ENCODE measurements at places on chromosomes 1 and 21. TPM values are rescaled to one million over a fixed set of nuclear protein-coding genes. Genes with fewer than 3 reads are reported as not detected.

GRCh38 chr21:14523234-14523633, 22.9 kb downstream of the SAMSN1 start:
- H3K4me3 ChIP-seq: no peak overlapping the region
- H3K27ac ChIP-seq: no peak overlapping the region

DNA sequence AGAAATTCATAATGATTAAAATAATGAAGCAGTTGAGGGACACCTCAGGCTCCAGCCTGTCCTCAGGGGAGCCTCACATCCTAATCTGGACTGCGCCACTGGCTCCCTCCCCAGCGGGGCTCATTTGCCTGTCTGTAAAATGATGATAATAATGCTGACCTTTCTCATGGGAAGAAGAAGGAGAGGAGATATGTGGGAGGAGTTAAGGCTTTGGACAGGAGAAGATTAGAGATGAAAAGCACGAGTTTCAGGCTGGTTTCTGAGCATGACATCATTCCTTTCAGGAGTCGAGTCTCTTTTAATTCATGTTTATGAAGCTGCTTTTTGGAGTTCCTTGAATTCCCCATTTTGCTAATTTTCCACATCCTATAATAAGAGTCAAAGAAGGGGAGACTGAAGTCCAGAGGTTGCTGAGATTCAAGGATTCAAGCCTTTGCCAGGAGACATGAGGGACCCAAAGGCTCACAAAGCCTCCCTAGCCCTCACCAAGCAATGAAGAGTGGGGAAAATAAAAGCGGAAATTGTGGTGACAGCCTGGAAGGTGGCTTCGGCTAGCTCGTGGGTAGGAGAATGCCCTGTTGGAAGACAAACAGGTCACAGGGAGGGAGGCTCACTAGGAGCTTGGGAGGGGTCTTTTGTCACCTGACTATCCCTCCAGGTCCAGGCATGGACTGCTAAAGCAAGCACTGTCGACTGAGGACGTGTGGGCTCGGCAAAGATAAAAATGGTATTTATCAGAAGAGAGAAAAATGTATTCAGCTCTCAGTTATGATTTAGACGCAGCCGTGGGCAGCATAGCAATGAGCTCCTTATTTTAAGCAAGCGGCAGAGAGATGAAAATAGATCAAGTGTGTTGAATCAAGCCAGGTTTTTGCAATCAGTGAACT, 27.5 kb upstream of the STMN1 start:
- no peaks in the 10 kb centered on the region for H3K4me1 ChIP-seq
- no peak overlapping the region for H3K27ac ChIP-seq
- no peak for DNase-seq
- H3K4me3 ChIP-seq: no peak overlapping the region

LIN28A gene
- not detected for total RNA-seq

- no peaks in the 10 kb centered on the region for H3K36me3 ChIP-seq
- H3K27ac ChIP-seq: no peak overlapping the region
- H3K27me3 ChIP-seq: no peaks in the 10 kb centered on the region
- DNase-seq: no peak
Observed at GRCh38 chr1:63931468-63931867, 157.7 kb downstream of the ROR1 start.

RNF19B gene
- total RNA-seq: 28.5 TPM

EFNA3 gene
- 2.0 TPM for total RNA-seq

DNA sequence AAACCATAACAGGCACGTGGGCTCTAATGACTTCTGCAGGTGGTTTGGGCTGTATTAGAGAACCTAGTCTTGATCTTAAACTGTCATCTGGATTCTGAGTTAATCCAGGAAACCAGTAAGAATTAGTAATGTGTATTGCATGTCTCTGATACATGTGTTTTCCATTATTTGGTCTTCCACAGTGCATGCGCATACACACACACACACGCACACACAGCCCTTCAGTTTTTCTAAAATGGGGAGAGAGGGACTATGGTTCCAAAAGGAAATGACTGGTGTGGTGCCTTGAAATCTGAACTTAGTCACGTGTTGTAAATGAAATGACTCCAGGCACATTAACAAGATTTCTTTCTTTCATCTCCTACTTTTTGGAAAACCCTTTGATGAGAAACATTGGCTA, 67.6 kb downstream of the OLFML2B start:
- DNase-seq: no peak
- peaks cover 17% of the 10 kb centered on the region for H3K4me1 ChIP-seq
- H3K36me3 ChIP-seq: peaks cover 5% of the 10 kb centered on the region
- no peak overlapping the region for H3K27ac ChIP-seq

BRINP2 gene
- total RNA-seq: not detected

GRCh38 chr21:42114646-42115045, 43.5 kb downstream of the UMODL1 start:
- H3K27me3 ChIP-seq: peaks cover 14% of the 10 kb centered on the region
- DNase-seq: no peak
- no peak overlapping the region for H3K27ac ChIP-seq

GRCh38 chr1:200888349-200888838, 6.3 kb upstream of the INAVA start:
- H3K4me1 ChIP-seq: peaks cover 79% of the 10 kb centered on the region
- no peaks in the 10 kb centered on the region for H3K36me3 ChIP-seq
- no peak overlapping the region for H3K4me3 ChIP-seq
- no peaks in the 10 kb centered on the region for H3K27me3 ChIP-seq
- H3K27ac ChIP-seq: peak overlapping the region; percentile 57

DNA sequence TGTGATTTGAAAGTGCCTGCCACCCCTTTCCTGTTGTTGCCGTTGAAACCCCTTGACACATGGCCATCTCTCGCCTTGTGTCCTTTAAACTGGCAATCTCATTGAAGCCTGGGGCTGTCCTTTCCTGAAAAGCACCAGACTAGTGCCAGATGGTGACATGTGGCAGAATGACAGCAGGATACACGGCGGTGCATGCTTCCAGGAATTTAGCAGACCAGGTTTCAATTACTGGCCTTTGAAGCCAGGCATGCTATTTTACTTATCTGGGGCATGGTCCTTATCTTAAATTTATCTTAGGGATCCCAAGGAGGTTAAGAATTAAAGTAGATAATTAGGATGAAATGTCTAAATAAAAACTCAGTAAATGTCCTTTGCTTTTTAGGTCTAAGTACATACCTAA, 15.2 kb downstream of the PLPPR4 start:
- H3K27ac ChIP-seq: no peak overlapping the region
- H3K27me3 ChIP-seq: no peaks in the 10 kb centered on the region
- H3K36me3 ChIP-seq: no peaks in the 10 kb centered on the region

DNA sequence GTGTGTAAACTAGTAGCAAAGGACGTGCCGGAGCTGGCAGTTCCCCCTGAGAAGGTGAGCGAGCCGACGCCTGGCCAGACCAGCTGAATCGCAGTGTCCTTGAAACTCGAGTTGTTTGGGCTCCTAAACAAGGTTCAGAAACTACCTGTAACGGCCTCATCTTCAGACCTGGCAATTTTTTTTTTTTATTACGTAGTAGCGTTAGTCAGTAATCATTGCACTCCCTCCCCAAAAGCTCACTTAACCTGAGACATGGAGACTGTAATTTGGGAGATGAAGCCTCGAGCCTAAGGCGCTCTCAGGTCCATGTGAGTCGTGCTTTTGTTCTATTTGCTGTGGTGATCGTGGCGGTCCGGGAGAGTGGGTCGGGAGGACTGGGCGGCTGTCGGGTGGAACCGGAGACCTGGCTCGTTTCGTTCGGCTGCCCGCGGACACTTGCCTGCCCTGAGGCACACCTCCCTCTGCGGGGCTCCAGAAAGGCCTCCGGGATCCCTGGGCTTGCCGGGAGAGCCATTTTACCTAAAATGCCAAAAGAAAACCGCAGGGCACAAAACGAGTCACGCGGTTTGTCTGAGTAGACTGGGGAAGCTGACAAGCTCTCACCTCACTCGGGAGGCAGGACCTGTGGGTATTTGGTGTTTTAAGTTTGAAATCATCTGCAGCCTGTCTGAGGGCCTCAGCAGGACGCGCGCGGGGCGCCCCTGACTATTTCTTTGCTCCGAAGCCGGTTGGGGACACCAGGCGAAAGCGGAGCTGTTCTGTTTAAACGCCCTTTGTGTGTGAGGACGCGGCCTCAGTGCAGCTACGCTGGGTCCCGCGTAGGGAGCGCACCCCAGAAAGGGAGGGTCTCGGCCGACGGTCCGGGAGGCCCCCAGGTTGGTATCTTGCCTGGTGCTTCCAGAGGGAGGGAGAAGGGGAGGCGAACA, 722 bp downstream of the LHX8 start:
- H3K4me3 ChIP-seq: no peak overlapping the region
- H3K27ac ChIP-seq: no peak overlapping the region
- H3K27me3 ChIP-seq: peaks cover 41% of the 10 kb centered on the region
- no peaks in the 10 kb centered on the region for H3K36me3 ChIP-seq
- no peaks in the 10 kb centered on the region for H3K4me1 ChIP-seq

- no peak overlapping the region for H3K27ac ChIP-seq
- no peak overlapping the region for H3K4me3 ChIP-seq
- H3K27me3 ChIP-seq: no peaks in the 10 kb centered on the region
- H3K36me3 ChIP-seq: no peaks in the 10 kb centered on the region
- DNase-seq: no peak
Observed at GRCh38 chr1:14875524-14876509, 277.3 kb downstream of the KAZN start.

VWA1 gene
- total RNA-seq: not detected

PKLR gene
- not detected for total RNA-seq

ESRRG gene
- total RNA-seq: not detected

GRCh38 chr1:71154429-71154828, 73.6 kb upstream of the ZRANB2 start:
- H3K27ac ChIP-seq: no peak overlapping the region
- H3K27me3 ChIP-seq: no peaks in the 10 kb centered on the region
- H3K4me3 ChIP-seq: no peak overlapping the region
- H3K4me1 ChIP-seq: no peaks in the 10 kb centered on the region
- H3K36me3 ChIP-seq: no peaks in the 10 kb centered on the region

GRCh38 chr1:192225703-192226102, 67.4 kb downstream of the RGS18 start:
- H3K4me1 ChIP-seq: no peaks in the 10 kb centered on the region
- H3K4me3 ChIP-seq: no peak overlapping the region
- no peaks in the 10 kb centered on the region for H3K27me3 ChIP-seq
- H3K27ac ChIP-seq: no peak overlapping the region
- DNase-seq: no peak

DNA sequence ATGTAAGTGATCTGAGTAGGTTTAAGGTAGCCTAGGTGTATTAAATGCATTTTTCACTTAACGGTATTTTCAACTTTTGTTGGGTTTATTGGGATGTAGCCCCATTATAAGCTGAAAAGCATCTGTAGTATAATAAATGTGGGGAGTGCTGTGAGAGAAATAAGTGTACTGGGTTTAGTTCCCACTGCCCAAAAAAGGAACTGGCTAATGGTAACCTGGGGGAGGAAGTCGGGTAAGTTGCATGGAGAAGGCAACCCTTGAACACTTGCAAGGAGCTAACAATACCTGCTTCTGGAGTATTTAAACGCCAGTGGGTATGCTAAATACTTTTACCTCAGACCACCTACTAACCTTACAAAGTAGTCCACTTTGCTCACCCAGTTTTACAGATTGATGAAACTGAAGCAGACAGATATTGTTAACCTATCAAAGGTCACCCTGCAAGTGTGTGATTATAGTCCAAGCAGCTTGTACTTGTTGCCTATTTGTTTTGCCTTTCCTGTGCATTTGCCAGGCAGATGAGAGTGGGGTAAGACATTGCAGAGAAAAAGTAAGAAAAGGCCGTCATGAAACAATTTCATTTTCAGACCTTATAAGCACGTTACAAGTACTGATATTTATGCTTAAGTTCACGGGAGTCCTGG, 7.6 kb upstream of the SHISA4 start:
- DNase-seq: no peak
- H3K4me3 ChIP-seq: no peak overlapping the region
- no peaks in the 10 kb centered on the region for H3K36me3 ChIP-seq
- no peak overlapping the region for H3K27ac ChIP-seq

LCE1B gene
- not detected for total RNA-seq

DENND2C gene
- total RNA-seq: 0.78 TPM

DNA sequence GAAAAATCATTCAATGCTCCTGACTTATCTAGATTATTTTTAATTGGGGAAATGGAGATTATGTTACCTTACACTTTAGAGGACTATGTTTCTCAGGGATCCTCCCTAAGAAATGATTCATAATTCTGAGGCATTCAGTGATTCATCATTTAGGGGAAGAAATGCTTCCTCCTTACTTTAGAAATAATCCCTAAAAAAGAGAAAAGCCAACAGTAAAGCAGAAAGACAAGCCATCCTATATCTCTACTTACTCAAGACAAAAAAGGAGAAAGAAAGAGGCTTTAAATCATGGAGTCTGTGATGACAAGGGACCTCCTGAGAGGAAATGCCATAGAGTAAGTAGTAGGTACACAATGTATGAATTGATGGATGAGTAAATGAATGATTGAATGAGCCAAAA, 137.0 kb downstream of the BRINP2 start:
- no peaks in the 10 kb centered on the region for H3K4me1 ChIP-seq
- H3K27me3 ChIP-seq: no peaks in the 10 kb centered on the region
- no peak for DNase-seq
- no peak overlapping the region for H3K27ac ChIP-seq

GRCh38 chr1:11847667-11848372, at the start of gene NPPA:
Gene NPPA (minus strand): TSS chr1:11847783. CDS start chr1:11847684, 99 bp downstream.
- H3K36me3 ChIP-seq: no peaks in the 10 kb centered on the region
- H3K4me1 ChIP-seq: no peaks in the 10 kb centered on the region
- no peak for DNase-seq
- H3K27ac ChIP-seq: no peak within 1 kb of the TSS
- no peak within 1 kb of the TSS for H3K4me3 ChIP-seq

LPAR3 gene
- total RNA-seq: 3.7 TPM

GRCh38 chr1:2973601-2974593, 47.4 kb upstream of the ACTRT2 start:
- no peaks in the 10 kb centered on the region for H3K36me3 ChIP-seq
- no peak overlapping the region for H3K4me3 ChIP-seq
- H3K27me3 ChIP-seq: no peaks in the 10 kb centered on the region
- no peak for DNase-seq
- no peaks in the 10 kb centered on the region for H3K4me1 ChIP-seq

GRCh38 chr21:35561116-35561515, 499.2 kb downstream of the SETD4 start:
- no peak overlapping the region for H3K4me3 ChIP-seq
- peaks cover 3% of the 10 kb centered on the region for H3K27me3 ChIP-seq
- H3K36me3 ChIP-seq: no peaks in the 10 kb centered on the region
- no peak overlapping the region for H3K27ac ChIP-seq

DNA sequence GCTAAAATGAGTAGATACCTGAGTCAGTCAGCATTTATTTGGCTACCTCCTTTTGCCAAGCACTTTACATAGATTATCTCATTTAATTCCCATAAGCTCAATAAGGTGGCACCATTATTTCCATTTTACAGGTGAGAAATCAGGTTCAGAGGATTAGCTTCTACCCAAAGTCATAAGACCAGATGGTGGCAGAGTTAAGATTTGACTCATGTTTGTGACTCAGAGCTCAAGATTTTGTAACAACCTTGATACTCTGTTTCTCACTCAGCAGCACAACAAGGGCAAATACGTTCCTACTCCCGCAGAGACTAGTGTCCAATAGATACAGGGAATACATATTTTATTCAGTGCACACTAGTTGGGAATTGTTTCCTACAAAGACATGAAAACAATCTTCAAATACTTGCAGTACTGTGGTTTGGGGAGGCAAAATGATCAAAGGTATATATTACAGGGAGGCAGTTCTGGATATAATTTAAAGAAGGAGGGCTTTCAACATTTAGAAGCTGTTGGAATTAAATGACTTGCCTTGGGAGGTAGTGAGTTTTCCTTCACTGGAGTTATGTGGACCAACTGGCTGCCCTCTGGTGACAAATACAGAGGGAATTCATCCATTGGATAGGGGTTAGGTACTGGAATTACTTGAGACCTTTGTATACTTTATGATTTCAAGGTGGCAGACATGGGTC, 3.6 kb downstream of the LEPR start:
- H3K27ac ChIP-seq: no peak overlapping the region
- no peak for DNase-seq
- H3K4me3 ChIP-seq: no peak overlapping the region
- H3K4me1 ChIP-seq: peaks cover 35% of the 10 kb centered on the region
- H3K36me3 ChIP-seq: peaks cover 10% of the 10 kb centered on the region
